ENCODE measurements at places on chromosomes 5 and 9.
A peak's percentile ranks its signal among the peaks of the same experiment; 100 is the strongest.

DNA sequence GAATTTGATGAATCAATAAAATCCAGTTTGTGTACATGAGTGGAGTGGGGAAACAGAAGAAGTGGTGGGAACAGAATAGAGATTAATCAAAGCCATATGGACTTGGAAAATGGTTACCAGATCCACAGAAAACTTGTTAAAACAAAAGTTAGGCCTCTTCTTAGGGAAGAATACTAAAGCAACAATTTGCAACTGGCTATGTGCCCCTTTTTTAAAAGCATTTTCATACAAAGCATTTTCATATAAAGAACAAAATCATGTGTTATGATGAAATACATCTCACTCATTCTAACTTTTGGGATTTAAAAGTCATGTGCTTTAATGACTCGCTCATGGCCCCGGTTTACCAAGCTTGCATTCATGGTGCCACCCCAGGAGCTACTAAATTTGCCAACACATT is 276.9 kb downstream of the EFNA5 start:
- DNase-seq = no peak

GRCh38 chr9:70490478-70490877 is 76.0 kb upstream of the KLF9 start:
- DNase-seq = no peak

DNA sequence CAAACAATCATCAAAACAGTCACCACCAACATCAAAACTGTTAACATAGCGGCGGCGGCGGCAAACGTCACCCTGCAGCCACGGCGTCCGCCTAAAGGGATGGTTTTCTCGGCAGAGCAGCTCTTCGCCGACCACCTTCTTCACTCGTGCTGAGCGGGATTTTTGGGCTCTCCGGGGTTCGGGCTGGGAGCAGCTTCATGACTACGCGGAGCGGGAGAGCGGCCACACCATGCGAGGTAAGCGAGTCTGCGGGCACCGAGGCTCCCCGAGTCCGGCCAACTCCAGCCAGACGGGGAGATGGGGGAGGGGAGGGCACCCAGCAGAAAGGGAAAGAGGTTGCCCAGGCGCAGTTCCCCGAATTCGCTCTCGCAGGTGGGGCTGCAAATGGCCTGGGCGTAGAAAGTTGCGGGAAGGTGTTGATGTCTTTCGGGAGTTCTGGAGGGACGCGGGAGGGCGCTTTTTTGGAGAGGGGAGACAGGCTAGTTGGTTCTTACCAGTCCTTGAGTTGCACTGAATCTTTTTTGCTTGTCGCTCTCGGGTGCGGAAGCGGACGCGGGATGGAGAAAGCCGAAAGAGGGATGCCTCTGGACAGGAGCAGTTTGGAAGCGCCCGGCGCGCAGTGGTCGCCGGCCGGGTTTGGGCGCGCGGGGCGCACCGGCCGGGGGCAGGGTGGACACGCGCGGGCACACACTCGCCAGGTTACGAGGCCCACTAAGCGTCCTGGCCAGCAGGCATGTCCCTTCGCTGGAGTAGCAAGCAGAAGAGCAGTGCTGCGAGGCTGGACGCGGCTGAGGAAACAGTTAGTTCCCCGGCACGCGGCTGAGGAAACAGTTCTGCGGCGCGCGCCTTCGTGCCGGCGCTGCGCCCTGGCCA is 849 bp downstream of the RORB start:
- DNase-seq = no peak

GRCh38 chr9:129334105-129334935 is 156.3 kb upstream of the IER5L start:
- DNase-seq = peak; percentile 45

DNA sequence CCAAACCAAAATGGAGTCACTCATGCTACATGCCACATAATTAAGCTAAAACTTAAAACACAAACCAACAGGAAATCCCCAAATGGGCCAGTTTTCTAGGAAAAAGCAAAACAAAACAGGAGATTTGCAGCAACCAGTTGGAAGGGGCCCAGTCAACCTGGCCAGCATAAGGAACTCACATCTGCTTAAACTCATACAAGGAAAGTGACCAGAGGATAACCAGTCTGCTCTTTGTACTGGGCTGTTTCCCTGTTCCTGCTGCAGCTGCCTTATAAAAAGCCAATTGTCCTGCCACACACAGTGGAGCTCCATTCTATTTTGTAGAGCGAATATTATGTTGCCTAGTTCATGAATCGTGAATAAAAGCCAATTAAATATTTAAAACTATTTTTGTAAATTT is 29.5 kb upstream of the PTPDC1 start:
- no peak for DNase-seq

GRCh38 chr9:6538666-6539071 is 106.9 kb downstream of the GLDC start:
- DNase-seq = no peak

DNA sequence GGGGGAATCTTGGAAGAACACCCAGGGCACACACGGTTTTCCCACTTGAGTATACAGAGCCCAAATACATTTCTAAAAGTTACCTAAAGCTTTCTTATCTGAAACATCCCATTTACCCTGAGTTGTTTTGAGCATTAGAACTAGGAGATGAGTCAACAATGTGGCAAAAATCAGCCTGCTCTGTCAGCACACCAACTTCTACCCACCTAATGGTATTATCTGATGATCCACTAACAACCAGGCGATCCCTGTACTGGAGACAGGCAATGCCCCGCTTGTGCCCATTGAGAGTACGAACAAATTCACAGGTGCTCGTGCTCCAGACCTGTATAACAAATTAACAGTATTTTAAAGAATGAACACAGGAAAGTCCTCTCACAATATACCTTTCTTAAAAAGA is 87.0 kb downstream of the SMIM23 start:
- no peak for DNase-seq

DNA sequence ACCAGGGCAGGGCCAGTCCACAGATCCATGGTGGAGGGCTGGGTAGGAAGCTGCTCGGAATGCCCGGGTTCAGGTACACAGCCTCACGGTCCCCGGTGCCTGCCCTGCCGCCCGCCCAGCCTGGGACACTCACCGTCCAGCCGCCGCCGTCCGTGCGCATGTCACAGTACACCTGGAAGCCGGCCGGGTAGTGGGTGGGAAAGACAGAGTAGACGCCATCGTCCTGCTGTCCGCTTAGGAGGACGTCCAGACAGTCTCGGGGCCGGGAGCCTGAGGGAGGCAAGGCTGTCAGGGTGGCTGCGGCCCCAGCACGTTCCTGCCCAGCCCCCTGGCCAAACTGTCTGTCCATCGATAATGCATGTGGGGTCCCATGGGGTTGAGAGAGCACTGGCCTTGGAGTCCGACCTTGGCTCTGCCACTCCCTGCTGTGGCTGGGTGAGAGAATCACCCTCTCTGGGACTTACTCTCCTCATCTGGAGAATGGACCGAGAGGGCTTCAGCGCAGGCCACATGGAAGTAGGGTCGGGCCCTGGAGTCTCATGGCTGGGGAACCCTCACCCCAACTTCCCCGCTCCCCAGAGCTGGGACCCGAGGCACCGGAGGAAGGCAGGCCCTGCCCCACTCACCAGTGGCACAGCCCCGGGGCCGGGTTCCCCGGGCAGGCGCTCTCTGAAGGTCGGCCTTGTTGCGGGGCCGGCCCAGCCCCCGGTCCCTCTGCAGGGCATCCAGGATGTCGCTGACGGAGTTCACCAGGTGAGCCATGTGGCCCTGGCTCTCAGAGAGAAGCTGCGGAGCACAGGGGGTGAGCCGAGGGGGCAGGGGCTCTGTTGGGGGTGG is 15.2 kb downstream of the FIBCD1 start:
- DNase-seq = no peak

DNA sequence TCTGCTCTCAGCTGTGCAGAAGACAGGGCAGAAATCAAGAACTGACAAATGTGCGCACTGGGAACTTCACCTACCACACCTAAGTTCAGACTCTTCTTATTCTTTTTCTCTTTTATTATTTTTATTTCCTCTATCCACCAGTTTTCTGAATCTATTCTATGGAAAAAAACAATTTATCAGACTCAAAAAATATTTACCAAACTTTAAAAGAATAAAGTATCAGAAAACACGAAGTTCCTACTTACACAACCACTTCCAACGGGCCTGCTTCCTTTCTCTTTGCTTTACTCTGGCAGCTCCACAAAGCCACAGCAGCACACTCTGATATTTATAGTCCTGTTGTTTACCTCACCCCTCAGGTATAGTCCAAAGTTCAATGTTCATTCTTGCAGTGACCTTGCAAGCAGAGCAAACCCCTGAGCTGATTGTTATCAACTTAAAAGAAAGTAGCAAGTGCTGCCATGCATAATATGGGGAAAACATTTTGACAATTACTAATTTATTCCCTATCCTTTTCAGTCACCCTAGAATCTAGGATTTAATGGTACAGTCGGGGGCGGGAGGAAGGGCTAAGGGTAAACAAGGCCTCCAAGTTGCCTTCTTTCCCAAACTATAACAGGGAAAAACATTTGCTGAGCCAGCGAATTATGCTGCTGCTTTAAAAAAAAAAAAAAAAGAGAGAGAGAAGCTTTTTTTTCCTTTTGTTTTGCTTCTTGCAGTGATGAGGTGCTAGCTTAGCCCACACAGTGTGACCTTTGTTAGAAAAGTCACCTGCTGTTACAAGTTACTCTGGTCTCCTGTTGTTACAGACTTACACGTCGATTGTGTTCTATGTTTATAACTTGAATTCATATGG is at the start of gene SELENOP:
Gene SELENOP (minus strand): TSS at position 302 of the 856 bp plus-strand sequence. CDS start 3,539 bp downstream, outside the sequence.
- DNase-seq = no peak

- no peak for DNase-seq
Measured at GRCh38 chr5:158755986-158756385, 343.7 kb downstream of the EBF1 start.

- no peak for DNase-seq
Measured at GRCh38 chr9:21616082-21616778, 134.1 kb upstream of the IFNE start.

- no peak for DNase-seq
Measured at GRCh38 chr9:87109851-87110250, 162.5 kb upstream of the GAS1 start.

DNA sequence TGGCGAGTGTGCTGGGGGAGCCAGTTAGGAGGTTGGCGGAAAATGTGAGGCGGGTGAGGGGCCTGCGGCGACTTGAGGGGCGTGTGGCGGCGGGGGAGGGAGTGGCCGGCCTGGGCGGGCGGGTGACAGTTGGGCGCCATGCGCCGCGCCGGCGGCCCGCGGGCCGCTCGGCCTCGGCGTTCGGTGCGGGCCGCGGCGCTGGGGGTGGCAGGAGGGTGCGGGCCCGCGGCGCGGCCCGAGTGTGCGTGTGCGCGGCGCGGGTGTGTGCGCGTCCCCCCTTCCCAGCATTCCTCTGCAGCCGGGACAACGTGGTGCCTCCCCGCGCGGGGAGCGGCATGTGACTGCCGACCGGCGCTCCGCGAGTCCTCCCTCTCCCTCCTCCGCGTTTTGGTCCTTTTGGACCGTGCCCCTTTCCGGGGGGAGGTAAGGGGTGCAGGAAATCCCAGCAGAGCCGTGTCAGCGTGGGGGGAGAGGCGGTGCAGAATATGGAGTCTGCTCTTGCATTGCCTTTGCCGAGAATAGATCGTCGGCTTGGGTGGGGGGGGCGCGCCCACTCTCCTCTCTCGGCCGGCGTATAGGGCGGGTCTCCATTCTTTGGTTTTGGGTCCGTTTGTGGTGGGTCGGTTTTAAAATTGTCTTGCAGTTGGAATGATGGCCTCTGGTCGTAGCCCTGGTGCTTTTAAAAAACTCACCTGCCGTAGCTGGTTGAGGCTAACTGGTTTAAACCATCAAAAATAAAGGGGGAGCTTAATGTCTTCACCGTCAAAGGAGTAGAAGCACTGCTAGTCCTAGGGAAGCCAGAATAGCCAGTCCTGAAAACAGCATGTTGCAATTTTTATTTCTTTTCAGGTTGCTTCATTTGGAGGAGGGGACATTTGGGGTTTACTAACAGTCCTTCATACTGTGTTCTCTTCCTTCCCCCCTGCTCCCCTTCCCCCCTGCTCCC is 2.0 kb downstream of the LARP1 start:
- peak; percentile 56 for DNase-seq

- DNase-seq = no peak
Measured at GRCh38 chr5:36397901-36398536, 96.3 kb upstream of the RANBP3L start.

- DNase-seq = no peak
Measured at GRCh38 chr5:156006026-156006647, 320.8 kb upstream of the SGCD start.

DNA sequence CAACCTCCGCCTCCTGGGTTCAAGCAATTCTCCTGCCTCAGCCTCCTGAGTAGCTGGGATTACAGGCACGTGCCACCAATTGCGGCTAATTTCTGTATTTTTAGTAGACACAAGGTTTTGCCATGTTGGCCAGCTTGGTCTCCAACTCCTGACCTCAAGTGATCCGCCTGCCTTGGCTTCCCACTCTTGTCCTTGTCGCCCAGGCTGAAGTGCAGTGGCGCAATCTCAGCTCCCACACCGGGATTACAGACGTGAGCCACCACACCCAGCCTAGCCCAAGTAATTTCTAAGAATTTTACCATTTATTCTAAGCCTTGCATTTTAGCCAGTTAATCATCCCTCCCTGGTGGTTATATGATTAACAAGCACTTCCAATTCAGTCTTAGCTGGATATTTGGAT is 11.0 kb downstream of the NAIP start:
- no peak for DNase-seq

DNA sequence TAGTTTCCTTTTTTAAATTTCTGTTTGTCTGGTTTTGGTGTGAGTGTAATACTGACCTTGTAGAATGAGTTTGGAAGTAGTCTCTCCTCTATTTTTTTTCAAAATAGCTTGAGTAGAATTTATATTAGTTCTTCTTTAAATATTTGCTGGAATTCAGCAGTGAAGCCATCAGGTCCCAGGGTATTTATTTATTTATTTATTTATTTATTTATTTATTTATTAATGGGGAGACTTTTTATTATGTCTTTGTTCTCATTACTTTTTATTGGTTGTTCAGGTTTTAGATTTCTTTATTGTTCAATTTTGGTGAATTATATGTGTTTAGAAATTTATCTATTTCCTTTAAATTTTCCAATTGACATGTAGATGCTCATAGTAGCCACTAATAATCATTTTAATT is 875.8 kb upstream of the COX7C start:
- DNase-seq = no peak

DNA sequence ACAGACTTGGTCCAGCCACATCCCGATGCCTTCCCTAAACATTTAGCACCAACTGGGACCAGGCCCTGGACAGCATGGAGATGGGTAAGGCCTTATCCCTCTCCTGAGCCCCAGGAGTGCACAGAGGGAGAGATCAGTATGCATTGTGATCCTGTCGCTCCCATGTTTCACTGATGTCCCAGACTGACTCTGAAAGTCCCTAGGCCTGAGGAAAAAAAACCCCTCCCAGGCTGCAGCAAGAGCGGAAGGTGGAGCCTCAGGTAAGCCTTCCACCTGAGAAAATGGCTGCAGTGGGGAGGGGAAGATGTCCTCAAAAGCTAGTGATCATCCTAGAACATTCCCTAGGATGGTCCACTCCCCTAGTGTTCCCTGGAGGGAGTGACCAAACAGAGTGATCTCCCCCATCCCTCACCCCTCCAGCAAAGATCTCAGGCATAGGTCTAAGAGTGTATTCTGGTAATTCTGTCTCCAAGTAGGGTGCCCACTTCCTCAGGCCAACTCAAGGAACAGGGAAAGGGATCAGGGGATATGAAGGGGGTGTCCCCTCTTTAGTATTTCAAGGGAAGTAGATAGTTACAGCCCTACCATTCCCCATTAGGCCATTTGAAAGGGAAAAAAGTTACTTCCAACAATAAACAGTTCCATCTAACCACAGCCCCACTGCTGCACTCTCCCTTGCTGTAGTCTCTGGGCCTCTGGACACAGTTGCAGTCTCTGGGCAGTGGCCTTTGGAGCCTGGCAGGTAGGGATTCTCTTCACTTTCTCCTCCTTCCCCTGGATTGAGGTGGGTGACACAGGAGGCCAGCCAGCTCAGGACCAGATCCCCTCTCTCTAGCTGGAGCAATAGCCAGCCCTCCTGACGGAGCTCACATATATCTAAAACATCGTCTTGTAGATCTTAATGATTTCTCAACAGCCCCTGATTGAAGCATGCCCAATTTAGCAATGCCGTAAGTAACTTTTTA is 6.8 kb upstream of the CXXC5 start:
- DNase-seq = no peak

Measured in CD4-positive, alpha-beta T cell treated with Interferon alpha-2 for 1 hour (primary cell).